HL-60 (cell line): ENCODE measurements at places on chromosomes 6 and 20.

DNA sequence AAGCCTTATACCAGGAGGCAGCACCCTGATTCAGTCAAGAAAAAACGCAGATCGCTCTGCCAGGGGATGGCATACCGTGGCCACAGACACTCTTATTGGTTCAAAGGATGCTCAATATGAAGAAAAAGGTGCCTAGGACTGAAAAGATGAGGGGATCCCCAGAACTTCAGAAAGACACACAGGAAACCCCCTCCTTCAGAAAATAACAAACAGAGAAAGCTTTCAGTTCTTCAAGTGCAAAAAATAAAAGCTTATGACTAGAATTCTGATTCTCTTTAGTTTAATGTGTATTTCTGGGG is 17.7 kb upstream of the MYB start:
- DNase-seq: no peak

GRCh38 chr6:154252678-154253077 is 103.9 kb downstream of the IPCEF1 start:
- DNase-seq: no peak

DNA sequence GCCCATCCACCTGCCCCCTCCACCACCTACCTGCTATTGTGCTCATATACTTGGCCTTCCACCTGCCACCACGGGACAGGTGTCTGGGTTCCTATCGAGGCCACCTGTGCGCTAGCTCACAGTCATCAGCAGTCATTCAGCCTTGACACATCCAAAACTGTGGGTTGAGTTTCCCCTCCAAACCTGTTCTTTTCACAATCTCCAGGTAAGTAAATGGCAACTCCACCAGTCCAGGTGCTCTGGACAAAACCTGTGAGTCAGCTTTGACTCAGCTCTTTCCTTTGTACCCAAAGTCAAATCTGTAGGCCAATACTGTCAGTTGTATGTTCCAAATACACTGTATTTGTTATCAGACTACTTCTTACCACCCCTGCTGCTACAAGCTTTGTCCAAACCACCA is 52.6 kb downstream of the SPTLC3 start:
- no peak for DNase-seq

DNA sequence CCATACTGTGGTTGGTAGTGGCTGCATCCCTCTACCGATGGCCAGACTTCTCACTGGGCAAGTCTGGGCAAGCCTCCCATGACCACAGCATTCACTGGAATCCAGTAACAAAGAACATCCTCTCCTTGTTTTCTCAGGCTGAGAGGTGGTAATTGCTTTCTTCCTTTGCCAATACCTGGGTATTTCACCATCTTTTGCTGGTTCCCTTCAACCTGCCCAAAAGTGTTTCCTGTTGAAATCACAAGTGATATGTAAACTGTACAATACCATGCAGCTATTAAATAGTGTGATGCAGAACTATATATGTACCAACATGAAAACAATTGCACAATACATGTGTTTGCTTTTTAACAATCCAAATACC is at the start of gene PTCHD4:
PTCHD4 (minus strand) TSS at position 55 of the 364 bp plus-strand sequence. CDS start 42,240 bp downstream, outside the sequence.
- no peak for DNase-seq

GRCh38 chr6:10248378-10248843 is 166.5 kb downstream of the TFAP2A start:
- peak; percentile 50 for DNase-seq

DNA sequence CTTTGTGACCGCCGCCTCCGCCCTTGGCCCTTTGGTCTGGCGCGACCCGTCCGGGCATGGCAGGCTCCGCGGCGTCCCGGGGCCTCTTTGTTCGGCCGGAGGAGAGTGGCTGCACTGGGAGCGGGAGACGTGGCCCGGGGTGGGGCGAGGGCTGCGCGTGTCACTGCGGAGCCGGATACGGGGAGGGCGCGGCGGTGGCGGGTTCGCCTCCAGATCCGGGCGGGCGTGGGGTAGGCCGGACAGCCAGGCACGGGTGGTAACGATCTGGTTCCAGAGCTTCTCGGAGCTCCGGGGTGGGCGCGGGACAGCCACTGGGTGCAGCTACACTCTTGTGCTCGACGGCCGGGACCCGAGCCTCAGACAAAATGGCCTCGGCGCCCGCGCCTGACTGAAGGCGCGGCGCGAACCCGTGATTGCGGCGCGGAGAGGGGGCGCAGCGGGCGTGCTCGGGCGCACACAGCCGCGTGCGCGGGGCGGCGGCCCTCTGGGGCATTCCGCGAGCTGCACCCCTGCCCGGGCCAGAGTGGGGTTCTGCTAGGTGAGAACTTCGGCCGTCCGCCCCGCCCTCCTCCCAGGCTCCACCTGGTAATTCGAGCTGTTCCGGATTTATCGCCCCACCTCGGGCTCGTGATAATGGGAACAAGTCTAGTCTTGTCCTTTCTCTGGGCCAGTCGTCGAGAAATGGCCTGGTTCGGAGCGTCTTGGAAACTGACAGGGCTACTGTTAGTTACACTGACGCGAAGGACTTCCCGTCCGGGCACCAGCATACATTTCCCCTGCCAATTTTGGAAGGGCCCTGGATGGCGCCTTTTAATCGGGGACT is 1.0 kb downstream of the LOC128125822 start:
- DNase-seq: peak; percentile 70

DNA sequence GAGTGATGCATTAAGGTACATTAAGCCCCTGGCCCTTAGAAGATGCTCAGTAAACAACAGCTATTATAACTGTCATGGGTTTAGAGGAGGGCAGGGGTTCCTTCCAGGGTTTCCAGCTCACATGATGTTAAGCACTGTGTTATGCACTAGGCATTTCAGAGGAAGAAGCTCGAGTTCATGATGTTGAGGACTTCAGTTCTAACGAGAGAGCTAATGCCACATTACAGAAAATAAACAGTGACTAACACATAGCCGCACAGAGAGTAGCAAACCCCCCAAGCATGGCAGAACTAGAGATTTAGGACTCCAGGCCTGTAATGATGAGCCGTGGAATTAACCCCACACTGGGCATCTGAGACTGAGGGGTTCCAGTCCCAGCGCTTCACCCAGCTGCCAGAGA is 105.2 kb downstream of the UNC5CL start:
- DNase-seq: no peak

DNA sequence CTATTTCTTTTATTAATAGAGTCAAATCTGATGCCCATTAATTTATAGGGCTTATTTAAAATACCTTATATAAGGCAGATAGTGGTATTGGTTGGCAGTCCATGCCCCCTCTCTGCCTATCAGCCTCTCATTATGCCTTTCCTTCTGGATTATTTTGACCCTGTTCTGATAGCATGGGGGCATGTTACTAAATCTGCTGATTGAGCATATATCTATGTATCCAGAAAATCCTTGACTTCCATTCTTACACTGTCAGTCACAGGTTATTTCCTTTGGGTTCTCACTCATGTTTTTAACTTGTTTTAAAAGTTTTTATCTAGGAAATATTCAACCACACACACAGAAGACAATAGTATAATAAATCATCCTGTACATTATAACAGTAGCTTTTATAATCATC is 1184.9 kb downstream of the HACE1 start:
- DNase-seq: no peak

- DNase-seq: no peak
These were observed 129.7 kb upstream of the FAM184A start for GRCh38 chr6:119207971-119208725.

- no peak for DNase-seq
These were observed 22.0 kb downstream of the SOX4 start for GRCh38 chr6:21615504-21615903.

DNA sequence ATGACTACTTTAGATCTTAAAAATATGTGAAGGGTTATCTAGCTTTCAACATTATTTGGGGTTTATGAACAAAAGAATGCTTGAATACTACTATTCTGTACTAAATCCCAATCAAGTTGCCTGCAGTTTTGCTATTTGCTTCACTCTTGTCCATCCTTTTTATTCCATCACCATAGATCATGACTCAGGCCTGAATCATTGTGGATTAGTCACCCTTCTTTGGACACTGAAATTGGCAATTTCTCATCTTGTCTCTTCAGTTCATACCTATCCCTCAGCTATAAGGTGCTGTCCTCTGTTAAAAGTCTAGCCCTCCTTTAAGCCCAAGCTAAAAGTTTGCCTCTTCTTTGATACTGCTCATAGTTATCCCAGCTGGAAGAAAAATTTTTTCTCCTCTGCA is 199.1 kb downstream of the CENPW start:
- DNase-seq: no peak

- no peak for DNase-seq
These were observed 637.8 kb upstream of the EYS start for GRCh38 chr6:66344796-66345195.

DNA sequence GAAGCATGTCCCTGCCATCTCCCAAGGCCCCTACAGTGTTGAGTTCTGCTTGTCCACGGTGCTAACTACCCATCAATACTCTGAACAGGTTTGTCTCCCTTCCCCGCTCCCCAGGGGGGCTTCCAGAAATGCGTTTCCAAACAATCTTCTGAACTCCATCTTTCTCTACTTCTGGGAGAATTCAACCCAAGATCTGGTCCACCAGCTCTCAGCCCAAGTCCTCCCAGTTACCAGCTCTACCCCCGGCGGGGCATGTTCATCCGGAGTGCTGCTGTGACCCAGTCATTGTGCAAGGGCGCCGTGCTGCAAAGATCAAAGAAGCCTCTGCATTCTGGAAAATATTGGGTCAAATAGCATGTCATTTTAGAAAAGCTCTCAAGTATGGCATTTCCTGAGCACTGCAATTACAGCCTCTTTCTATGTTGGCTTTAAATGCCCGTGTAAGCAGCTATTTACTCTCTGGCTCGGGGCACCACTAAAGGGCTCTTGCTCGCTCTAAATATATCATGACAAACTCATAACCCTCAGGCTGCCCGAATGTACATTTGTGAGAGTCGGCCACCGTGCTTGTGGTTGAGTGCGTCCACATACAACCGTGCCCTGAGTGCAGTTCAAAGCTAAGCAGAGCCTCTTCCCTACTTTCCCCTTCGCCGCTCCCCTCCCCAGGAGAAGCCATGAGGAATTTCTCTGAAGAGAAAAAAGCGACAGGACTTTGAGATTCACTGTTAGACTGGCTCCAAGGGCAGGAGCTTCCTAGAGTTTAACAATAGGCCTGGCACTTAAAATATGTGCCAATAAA is 71.6 kb downstream of the BANF2 start:
- no peak for DNase-seq

GRCh38 chr6:100322886-100323285 is 141.8 kb downstream of the SIM1 start:
- no peak for DNase-seq

DNA sequence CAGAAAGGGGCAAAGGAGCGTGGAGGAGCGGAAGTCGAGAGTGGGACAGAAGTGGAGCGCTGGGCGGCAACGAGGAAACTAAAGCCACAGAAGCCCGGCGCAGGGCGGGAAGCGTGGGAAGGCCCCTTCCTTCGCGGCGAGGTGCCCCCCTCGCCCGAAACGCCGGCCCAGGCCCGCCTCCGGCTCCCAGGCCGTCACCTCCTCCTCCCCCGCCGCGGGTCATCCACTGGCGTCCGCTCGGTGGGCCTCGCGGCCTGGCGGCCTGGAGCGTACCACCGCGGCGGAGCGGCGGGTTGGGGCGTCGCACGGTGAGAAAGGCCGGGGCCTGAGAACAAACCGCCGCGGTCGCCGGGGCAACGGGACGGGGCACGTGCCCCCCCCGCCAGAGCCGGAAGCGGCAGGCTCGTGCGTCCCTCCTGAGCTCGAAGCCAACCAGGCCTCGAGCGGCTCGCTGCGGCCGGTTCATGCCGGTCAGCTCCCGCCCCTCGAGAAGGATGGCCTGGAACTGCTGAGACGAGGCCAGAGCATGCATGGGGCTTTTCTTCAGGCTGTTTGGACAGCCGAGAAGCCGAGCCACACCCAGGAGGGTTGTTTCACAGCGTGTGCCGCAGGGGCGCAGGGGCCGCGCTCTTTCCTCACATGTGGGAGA is at the start of gene TCP11:
TCP11 (minus strand) TSS at position 333 of the 649 bp plus-strand sequence. CDS start 469 bp downstream, outside the sequence.
- no peak for DNase-seq

- no peak for DNase-seq
These were observed 580.4 kb downstream of the CBLN4 start for GRCh38 chr20:55424968-55425367.

GRCh38 chr6:157715728-157716164 is 107.3 kb upstream of the SNX9 start:
- no peak for DNase-seq

DNA sequence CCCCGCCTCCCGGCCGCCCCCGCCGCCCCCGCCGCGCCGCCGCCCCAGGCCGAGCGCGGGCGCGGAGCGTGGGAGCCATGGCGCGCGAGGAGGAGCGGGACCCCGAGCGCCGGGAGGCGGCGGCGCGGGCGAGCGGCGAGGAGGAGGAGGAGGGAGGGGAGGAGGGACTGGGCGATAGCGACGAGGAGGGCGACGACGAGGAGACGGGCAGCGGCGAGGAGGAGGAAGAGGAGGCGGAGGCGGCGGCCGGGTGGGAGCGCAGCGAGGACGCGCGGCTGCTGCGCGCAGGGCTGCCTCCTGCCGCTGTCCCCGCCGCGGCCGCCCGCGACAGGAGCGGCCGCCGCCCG is at the start of gene SLC24A3:
SLC24A3 (plus strand) TSS at position 174 of the 347 bp plus-strand sequence.
- DNase-seq: no peak

DNA sequence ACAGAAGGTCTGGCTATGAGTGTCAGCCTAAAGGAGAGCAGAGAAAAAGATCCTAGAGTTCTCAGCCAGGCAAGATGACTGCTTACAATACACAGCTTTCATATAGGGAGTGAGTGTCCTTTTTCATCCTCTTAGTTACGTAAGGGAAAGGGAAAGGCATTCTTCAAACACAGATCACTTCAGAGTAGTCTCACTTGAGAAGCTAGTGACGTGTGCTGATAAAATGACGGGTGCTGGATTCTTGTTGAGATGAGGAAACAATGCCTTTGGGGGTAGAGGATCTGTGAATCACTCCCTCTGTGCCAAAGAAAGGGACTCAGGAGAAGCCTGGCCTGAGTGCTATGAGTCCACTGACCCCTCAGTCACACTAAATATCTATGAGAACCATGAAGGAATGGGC is 117.3 kb downstream of the QRSL1 start:
- DNase-seq: no peak

- no peak for DNase-seq
These were observed 85.4 kb upstream of the NXT1 start for GRCh38 chr20:23265226-23265625.

- no peak for DNase-seq
These were observed 17.1 kb upstream of the ARMC2 start for GRCh38 chr6:108831104-108831503.

- no peak for DNase-seq
These were observed 26.3 kb downstream of the ELOVL5 start for GRCh38 chr6:53322188-53323029.

GRCh38 chr6:70371454-70372105 is 41.7 kb upstream of the FAM135A start:
- DNase-seq: peak; percentile 32

GRCh38 chr6:126182650-126183311 is 157.1 kb upstream of the CENPW start:
- no peak for DNase-seq

GRCh38 chr6:24493945-24494820 is 586 bp upstream of the ALDH5A1 start:
- no peak for DNase-seq

DNA sequence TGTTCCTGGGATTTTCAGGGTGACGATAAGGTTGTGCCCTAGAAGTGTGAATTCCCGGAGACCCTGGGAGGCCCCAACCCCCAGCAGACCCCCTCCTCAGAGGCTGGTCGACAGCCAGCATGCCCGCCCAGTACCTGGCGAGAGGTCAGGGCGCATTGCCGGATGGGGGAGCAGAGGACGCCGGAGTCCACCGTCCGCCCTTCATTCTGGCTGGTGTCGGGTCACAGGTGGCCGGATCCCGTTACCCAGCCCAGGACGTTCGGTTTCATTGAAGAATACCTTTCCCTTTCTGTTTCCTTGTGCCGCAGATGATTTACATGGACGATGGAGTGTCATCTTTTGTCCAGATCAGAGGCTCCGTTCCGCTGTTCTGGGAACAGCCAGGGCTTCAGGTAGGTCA is 61.3 kb downstream of the SYNJ2 start:
- DNase-seq: no peak

GRCh38 chr20:753136-753535 is 15.2 kb downstream of the SLC52A3 start:
- no peak for DNase-seq
